COLO829 (cell line): ENCODE measurements at places on chromosomes 12 and 14.

DNA sequence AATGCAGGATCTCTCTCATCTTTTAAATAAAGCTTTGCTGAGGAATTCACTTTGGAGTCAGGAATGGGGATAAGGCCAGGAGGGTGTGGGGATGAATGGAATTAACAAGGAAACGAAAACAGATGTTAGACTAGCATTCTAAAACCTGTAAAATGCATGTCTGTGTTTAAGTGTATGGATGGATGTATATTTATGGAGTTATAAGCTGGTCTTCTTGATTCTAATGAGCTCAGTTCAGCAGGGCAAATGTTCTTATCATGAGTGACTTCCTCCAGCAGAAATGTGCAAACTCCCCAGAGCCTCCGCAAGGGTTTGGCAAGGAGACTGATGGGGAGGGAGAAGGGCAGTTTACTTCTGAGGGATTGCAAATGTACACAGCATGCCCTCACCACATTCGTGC is 149.1 kb downstream of the NTF3 start:
- DNase-seq, result no peak

DNA sequence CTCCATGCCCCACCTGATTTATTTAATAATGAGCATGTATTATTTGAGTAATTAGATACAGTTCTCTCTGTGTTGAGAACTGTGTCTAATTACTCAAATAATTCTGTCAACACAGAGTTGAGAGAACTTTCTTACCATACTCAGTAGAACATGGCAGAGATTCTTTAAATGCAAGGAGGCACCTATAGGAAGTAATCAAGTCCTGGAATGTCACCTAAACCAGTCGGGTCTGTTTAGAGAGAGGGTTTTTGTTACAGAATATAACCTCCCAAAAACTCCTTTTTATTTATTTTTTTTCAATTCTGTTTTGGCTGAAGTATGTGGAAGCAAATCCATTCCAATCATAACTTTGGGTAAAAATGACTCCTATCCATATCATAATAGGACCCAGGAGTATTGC is 37.5 kb upstream of the CIT start:
- DNase-seq, result no peak

- DNase-seq, result no peak
Observed at GRCh38 chr12:125198652-125199051, 133.4 kb downstream of the AACS start.

DNA sequence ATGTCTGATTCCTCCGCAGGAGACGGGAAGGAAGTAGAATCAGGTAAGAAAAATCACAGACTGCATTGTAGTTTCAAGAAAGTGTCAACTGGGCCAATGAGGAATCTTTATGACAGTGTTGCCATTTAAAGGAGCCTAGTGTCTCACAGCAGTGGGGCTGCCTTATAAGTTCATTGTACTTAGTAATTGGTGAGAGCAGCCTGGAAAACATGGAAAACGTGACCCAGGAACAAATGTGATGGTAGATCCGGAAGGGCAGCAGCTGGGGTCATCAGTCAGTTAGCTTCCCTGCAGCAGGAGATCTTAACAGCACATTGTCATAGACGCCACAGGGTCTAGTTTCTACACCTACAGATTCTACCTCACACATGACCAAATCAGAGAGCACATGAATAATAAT is 630.0 kb upstream of the LMO3 start:
- no peak for DNase-seq

- DNase-seq, result no peak
Observed at GRCh38 chr14:22622255-22622654, 21.9 kb downstream of the OR6J1 start.

DNA sequence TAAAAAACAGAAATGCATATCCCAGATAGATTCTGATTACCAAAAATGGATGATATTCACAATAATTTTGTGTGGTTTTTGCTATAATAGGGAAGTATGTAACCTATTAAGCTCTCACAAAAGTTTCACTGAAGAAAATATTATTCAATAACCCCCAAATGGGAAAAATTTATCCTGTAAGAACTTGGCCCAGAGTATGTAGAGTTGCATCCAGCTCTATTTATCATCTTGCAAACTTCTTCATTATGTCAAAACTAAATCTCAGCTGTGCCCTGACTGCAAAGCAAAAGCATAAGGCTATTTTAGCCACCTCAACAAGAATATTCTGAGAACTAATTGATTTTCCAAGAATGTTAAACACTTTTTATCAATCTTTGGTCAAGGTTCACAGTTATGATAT is 199.2 kb downstream of the PAX9 start:
- no peak for DNase-seq

DNA sequence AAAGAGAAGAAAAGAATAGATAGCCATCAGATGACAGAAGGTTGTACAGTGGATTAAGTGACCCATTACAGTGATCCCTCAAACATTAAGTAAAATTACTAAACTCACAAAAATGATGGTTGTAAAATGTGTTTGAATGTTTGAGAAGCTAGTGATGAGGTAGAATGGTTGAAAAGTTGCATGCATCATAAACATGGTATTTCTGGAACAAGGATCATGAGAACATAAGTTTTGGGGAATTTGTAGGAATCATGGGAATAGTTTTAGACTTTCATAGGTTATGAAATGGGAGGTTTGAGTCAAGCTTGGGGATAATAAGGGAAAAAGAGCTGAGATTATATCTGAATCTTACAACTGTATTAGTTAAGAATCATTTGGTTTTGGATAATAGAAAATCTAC is 34.1 kb upstream of the NEDD1 start:
- no peak for DNase-seq

DNA sequence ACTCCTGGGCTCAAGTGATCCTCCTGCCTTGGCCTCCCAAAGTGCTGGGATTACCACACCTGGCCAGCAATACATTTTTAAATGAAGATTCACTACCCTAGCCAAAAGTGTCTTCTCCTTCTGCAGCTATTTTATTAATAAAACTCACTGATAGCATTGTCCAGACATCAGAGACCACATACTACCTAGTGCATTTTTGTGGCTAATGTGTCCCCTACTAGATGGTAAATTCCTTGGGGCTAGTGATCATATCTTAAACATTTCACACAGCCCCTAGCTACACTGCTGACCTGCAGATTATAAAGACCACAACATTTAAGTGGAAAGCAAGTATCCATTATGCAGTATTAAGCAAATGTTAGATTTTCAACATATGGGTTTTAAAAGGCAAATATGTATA is 17.0 kb downstream of the DTD2 start:
- DNase-seq, result no peak

DNA sequence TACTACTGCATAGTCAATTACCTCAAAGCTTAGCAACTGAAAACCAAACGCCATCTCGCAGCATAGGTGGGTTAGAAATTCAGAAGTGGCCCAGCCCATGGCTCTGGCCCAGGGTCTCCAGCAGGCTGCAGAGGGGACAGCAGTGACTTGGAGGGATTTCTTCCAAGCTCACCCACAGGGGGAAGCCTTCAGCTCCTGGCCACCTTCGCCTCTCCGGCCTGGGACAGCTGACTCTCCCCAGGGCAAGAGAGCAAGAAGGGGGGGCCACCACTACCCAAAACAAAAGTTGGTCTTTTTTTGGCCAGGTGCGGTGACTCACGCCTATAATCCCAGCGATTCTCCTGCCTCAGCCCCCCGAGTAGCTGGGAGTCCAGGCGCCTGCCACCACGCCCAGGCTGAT is 32.2 kb upstream of the ANKRD9 start:
- DNase-seq, result no peak

DNA sequence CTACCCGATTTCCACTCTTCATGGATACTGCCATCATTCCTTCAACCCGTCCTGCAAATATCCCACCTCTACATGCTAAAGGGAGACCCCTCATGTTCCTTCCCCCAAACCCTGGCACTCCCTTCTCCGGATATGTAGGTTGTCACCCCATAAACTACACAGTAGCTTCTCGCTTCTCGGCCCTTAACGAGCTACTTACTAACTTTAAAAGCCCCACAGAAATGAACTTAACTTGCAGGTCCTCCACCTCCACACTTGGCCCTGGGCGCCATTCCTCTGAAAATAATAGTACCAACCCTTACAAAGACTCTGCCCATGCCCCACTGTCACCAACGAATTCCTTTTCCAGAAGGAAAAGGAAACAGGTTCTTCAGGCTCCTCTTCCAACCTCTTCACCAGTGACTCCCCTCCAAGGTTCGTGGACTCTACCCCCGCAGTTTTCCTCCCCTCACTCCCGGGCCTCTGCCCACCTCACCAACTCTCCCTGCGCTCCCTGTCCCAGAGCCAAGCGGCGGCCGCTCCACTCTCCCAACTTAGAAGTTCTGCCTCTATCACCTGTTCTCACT is 1.2 kb downstream of the SPPL3 start:
- DNase-seq, result no peak

- no peak for DNase-seq
Observed at GRCh38 chr12:45468751-45469615, 253.1 kb downstream of the ANO6 start.
